CD4-positive, alpha-beta T cell treated with Interleukin-10 for 1 hour (primary cell): ENCODE measurements at places on chromosomes 1 and 21.
A peak's percentile ranks its signal among the peaks of the same experiment; 100 is the strongest.

- no peak for DNase-seq
These were observed 288.3 kb downstream of the TM2D1 start for GRCh38 chr1:61436491-61437120.

GRCh38 chr1:99969260-99969728 is 502 bp upstream of the SLC35A3 start:
- no peak for DNase-seq

DNA sequence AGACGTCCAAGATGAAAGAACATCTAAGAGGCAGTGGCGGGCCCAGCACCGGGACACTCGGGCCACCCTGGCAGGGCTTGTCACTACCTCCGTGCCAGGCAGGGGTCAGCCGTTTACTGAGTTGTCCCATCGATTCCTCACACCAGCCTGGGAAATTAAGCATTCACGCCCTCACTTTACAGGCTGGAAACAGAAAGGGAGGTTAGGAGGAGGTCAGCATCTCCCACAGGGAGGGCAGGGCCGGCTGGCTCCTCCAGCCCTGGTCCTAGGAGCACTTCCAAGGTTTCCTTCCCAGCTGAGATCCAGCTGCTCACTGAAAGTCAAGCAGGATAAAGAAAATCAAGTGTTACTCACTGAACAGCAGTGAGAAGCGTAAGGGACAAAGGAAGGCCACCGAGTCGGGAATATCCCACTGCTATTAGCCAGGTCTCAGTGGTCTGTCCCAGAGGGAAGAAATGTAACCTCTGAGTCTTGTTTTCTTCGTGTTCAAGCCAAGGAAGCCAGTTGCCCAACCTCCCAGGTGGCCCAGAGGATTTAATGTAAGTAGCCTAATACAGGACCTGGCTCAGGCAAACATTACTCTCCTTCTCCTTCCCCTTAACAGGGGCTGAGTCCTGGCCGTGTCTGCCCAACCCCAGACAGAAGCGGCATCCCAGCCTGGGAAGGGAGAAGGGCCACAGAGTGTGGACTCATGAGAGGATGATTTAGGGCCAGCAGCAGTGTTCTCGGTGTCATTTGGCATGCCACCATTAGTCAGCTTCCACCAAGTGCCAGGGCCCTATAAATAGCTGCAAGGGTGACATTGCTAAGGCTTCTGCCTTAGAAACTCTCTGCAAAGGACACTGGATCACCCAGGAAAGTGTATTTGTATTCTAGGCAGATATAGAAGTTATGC is 203.1 kb upstream of the GALNT2 start:
- DNase-seq = no peak

GRCh38 chr1:202834771-202835547 is 24.2 kb downstream of the PCAT6 start:
- no peak for DNase-seq

- DNase-seq = no peak
These were observed 4.2 kb downstream of the RSPO1 start for GRCh38 chr1:37630426-37631028.

DNA sequence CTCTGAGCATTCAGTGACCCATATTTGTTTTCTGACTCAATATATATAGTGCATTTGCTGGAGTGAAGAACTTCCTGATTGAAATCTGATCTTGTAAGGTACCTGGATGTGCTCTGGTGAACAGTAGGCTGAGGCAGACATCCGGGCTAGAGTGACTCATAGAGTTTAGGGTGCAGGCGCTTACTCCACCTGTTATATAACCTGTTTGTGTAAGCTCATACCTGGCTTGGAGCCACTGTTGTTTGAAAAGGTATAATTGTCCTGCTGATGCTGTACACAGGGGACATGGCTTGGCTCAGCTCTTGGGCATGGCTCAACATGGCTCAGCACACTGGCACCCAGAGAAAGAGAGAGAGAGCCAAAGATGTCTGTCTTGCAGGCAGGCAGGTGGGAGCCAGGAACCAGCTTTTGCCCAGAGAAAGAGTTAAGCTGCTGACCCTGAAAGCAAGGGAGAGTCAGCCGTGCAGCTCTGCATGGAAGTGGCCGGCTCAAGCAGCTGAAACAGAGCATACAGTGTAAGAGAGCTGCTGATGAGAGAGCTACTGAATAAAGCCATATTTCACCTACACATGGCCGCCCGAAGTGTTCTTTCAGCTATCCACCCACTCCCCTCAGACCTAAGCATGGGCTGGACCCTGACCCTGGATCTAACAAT is 43.2 kb downstream of the GJA5 start:
- peak; percentile 46 for DNase-seq

DNA sequence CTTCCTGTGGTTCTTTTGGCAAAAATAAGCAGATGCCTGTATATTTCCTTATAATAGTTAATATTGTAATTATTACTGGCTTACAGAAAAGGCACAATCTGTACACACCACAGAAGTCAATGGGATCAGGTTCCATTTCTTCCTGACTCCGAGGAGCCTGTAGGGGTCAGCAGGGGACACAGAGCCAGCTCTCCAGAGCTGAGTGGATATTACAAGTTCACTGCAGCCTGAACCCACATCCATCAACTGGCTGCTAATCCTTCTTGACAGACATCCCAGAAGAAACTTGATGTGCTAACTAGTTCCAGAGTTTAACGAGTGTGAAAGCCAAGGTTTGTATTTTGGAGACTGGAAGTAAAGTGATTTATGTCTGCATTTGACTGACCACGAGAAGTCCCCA is 203.8 kb downstream of the LMX1A start:
- no peak for DNase-seq

DNA sequence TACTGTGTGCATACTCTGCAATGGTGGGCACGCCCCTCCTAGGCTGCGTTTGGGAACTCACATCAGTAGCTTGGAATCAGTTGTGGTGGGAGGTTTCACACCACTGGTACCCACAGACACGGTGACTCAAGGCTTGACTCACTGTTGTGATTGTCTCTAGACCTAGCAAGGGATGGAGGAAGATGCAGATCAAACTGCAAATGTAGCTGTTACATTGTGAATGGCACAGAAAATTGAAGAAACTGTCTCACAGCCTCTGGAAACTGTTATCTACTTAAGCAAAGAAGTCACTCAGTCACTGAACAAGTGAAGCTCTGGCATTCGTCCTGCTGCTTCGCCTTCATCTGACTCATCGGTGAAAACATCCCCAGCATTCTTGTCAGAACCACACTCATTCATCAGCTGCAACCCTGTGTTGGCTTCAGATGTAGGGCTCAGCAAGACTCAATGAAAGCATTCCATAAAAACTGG is 59.5 kb downstream of the POFUT2 start:
- peak; percentile 77 for DNase-seq

GRCh38 chr1:8879922-8880676 is 1.6 kb upstream of the ENO1 start:
- DNase-seq = no peak

DNA sequence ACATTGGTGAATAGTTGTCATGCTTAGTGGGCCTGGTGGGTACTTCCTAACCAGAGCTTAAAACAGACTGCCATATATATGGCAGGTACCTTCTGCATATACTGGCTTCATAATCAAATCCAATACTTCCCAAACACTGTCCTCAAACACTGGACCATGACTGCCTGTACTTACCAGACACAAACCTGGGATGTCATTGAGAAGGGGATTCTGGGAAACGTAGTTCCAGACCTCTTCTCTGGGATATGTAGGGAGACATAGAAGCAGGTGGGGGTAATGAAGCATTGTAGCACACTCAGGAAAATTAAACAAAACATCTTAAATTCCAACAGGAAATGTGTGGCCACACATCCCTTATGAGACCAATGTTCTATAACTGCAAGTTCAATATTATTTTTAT is 76.5 kb upstream of the ADAMTS5 start:
- no peak for DNase-seq

GRCh38 chr1:230074762-230075161 is 7.7 kb downstream of the GALNT2 start:
- DNase-seq = no peak

- DNase-seq = no peak
These were observed 52.3 kb downstream of the PAPPA2 start for GRCh38 chr1:176515310-176515709.

- no peak for DNase-seq
These were observed 8.4 kb upstream of the ATXN7L2 start for GRCh38 chr1:109475261-109475660.

GRCh38 chr1:54750596-54750995 is 13.7 kb downstream of the PARS2 start:
- no peak for DNase-seq

GRCh38 chr1:31366796-31367195 is 6.1 kb downstream of the FABP3 start:
- no peak for DNase-seq

DNA sequence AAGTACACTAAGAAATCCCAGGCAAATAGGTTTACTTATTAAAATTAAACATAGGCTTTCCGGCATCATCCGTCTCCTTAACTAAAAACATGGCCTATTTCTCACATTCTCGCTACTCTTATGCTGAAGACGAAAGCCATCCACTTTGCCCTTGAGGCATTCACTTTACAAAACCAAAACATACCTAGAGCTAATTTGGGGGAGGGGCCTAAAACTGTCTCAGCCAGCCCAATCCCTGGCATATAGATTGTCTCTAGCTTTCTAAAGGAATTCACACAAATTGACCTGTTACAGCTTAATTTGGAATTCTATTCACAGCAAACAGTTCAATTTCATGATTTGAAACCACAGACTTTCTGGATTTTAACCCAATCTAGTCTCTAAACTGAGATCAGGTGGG is 34.8 kb downstream of the SLC35D1 start:
- no peak for DNase-seq

GRCh38 chr1:172790245-172790644 is 131.3 kb downstream of the FASLG start:
- DNase-seq = no peak

GRCh38 chr1:85313888-85314696 is 37.7 kb upstream of the BCL10 start:
- DNase-seq = no peak

DNA sequence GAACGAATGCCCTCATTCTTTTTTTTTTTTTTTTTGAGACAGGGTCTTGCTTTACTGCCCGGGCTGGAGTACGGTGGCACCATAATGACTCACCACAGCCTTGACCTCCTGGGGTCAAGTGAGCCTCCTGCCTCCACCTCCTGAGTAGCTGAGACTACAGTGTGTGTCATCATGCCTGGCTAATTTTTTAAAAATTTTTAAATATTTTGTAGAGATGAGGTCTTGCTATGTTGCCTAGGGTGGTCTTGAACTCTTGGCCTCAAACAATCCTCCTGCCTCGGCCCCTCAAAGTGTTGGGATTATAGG is 69.4 kb downstream of the ALG14 start:
- DNase-seq = no peak

DNA sequence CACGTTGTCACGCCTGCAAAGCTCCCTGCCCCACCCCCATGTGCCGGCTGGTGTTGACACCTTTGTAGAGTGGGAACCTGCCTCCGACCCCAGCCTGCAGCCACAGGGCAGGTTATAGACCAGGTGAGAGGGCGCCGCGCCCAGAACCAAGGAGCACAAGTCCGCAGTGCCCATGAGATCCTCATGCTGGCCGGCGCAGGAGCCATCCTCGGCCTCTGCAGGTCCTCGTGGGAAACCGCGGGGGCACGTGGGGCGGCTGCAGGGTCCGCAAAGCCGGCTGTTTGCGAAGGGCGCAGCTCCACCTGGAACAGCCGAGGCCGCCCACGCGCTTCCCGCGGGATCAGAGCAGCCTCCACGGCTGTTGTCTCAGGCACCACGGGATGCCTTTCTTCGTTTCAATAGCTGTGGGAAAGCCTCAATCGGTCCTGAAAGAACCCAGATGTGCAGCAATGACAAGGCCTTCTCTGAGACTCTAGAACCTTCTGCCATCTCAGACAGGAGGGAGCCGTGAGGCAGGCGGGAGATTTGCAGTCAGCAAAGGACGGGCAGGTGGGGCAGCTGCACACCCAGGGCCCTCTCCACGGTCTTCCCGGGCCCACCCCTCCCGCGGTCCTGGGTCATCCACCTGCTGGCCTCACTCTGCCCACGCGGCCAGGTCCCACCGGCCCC is 29.9 kb downstream of the POFUT2 start:
- DNase-seq = no peak

- DNase-seq = no peak
These were observed 98.8 kb downstream of the GLIS1 start for GRCh38 chr1:53639996-53640700.

GRCh38 chr1:37602750-37603694 is 7.3 kb upstream of the GNL2 start:
- peak; percentile 67 for DNase-seq

- DNase-seq = peak; percentile 13
These were observed 17.5 kb upstream of the OR6N2 start for GRCh38 chr1:158798531-158798930.

DNA sequence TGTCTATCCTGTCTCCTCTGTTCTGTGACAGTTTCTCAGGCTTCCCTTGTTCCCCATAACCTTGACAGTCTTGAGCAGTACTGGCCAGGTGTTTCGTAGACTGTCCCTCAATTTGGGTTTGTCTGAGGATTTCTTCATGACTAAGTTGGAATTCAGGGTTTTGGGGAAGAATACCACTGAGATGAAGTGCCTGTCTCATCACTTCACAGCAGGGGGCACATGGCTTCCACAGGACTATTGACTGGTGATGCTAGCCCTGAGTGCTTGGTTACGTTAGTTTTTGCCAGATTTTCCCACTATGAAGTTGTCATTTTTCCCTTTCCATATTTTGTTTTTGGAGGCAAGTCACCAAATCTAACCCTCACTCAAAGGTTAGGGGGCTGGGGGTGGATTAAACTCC is 45.7 kb downstream of the CDCP2 start:
- DNase-seq = no peak

GRCh38 chr1:71850936-71851335 is 431.4 kb downstream of the NEGR1 start:
- DNase-seq = no peak

DNA sequence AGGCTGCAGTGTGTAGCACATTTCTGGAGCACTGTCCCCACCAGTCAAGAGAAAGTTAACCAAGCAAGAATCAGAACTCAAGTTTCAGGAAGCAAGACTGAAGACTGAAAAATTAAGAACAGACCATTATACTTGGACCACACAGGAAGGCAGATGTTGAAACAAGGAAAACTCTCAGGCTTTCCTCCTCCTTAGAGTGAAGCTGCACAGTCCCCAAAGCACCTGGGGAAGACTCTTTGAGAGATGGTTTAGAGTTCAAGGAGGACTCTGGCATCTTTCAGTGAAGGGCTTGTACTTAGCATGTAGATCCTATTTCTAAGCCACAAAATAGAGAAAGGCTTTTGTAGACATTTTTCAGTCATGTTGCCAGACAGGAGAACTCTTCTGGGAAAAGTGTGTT is 113.7 kb upstream of the KCTD3 start:
- DNase-seq = no peak
